PC-3 (cell line): ENCODE measurements at places on chromosomes 7 and 10. TPM values are rescaled to one million over a fixed set of nuclear protein-coding genes. Genes with fewer than 3 reads are reported as not detected.

The ERVW-1 gene
- not detected in 2 replicates for total RNA-seq

The CPVL gene
- 14.7 and 15.3 TPM in 2 replicates for total RNA-seq

The PLXNA4 gene
- total RNA-seq: 1.2 TPM in 2 replicates

The RPEL1 gene
- not detected in 2 replicates for total RNA-seq

The CYTH3 gene
- 23.1 and 34.4 TPM in 2 replicates for total RNA-seq

The GPER1 gene
- 4.9 and 8.0 TPM in 2 replicates for total RNA-seq

The ALDH18A1 gene
- total RNA-seq: 63.4 and 70.3 TPM in 2 replicates

The FOXL3 gene
- not detected in 2 replicates for total RNA-seq

The ZC3HAV1L gene
- total RNA-seq: 8.2 and 8.7 TPM in 2 replicates

The AMZ1 gene
- 0.75 TPM in 1 of 2 replicates, not detected in the other for total RNA-seq

The VWA2 gene
- total RNA-seq: not detected in 2 replicates

The SFRP4 gene
- not detected in 2 replicates for total RNA-seq

The A1CF gene
- total RNA-seq: not detected in 2 replicates

The ACHE gene
- 0.40 and 1.3 TPM in 2 replicates for total RNA-seq

The MUC12 gene
- total RNA-seq: 0.18 and 0.69 TPM in 2 replicates

The BAIAP2L1 gene
- 18.9 and 30.5 TPM in 2 replicates for total RNA-seq

The ACTR3C gene
- 7.8 and 10.8 TPM in 2 replicates for total RNA-seq

The PRF1 gene
- total RNA-seq: not detected in 2 replicates

The TMEM270 gene
- 3.8 TPM in 1 of 2 replicates, not detected in the other for total RNA-seq

The SLC13A1 gene
- total RNA-seq: not detected in 2 replicates

The MASTL gene
- total RNA-seq: 18.6 and 21.2 TPM in 2 replicates

The STMP1 gene
- total RNA-seq: 7.1 and 8.8 TPM in 2 replicates

The KIN gene
- total RNA-seq: 2.4 and 7.3 TPM in 2 replicates
